Activated CD4-positive, alpha-beta T cell treated with anti-CD3 and anti-CD28 coated beads for 24 hours (primary cell): ENCODE measurements at places on chromosomes 7 and 10.

GRCh38 chr10:131998050-131998844, 16.5 kb upstream of the BNIP3 start:
- no peak for DNase-seq

DNA sequence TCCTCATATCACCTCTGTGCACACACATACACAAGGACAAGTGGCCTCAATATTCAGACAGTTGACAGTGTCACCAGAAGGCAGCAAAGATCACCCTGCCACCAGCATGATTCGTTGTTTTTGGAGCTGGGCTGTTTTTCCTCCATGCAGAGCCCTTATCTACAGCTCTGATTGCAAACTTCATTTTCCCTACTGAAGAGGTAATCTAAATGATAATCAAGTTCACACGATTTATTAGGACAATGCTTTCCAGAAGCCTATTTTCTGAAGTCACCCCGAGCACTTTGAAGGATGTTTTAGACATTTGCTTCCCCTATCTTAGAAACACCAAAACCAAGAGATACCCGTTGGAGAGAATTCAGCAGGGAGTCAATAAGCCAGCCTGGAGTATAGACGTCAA, 46.0 kb upstream of the ADAM12 start:
- no peak for DNase-seq

DNA sequence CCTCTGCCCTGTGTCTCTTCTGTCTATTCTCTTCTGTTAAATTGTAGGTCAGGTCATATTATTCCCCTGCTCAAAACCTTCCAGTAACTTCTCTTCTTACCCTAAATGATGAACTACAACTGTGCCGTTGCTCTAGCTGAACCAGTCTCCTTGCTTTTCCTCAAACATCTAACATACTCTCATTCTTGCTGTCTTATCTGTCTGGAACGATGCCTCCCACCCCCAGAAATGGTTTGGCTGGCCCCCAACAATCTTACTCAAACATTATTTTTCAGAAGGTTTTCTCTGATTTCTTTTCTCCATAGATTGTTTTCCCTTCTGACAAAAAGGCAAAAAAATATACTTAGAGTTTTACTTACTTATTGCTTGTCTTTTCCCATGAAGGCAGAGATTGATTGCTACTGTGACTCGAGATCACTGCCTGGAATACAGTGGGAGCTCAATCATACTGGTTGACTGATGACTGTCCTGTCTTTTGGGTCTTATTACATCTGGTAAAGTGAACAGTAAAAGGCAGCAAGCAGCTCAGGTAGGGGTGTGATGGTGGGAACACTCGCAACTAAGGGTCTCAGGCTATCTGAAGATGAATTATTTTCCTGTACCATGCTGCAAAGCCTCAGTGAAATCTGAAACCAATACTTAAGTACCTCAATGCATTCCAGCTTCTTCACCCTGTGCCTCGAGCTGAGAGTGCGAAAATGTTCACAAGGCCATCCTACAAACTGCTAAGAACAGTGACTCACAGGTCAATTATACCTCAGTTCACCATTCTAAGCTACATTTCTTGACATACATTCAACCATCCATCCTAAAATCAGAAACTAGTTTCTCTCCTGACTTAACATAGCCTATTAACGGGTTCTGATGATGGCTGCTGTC, 67.6 kb downstream of the DNMBP start:
- DNase-seq: no peak

DNA sequence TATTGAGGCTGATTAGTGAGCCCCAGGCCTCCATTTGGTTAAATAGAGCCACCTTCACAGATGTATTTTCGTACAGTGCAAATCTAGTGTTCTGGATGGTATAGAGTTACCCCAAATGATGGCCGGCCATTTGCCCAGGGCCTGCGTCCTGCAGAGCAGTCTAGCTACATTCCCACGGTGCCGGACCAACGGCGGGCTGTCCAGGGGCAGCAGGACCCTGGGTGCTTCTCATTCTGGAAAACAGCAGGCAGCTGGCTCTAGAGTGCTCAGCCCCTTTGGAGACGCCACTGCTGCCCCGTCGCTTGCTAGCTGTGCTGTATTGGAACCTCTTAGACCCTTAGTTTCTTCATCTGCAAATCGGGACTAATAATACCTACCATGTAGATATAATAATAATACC, 149.1 kb downstream of the RGS10 start:
- no peak for DNase-seq

GRCh38 chr7:117889611-117890010, 16.4 kb upstream of the CTTNBP2 start:
- no peak for DNase-seq

- DNase-seq: no peak
Observed at GRCh38 chr7:20053334-20054104, 163.7 kb downstream of the MACC1 start.

- DNase-seq: no peak
Observed at GRCh38 chr10:116186273-116186672, 86.7 kb downstream of the GFRA1 start.

DNA sequence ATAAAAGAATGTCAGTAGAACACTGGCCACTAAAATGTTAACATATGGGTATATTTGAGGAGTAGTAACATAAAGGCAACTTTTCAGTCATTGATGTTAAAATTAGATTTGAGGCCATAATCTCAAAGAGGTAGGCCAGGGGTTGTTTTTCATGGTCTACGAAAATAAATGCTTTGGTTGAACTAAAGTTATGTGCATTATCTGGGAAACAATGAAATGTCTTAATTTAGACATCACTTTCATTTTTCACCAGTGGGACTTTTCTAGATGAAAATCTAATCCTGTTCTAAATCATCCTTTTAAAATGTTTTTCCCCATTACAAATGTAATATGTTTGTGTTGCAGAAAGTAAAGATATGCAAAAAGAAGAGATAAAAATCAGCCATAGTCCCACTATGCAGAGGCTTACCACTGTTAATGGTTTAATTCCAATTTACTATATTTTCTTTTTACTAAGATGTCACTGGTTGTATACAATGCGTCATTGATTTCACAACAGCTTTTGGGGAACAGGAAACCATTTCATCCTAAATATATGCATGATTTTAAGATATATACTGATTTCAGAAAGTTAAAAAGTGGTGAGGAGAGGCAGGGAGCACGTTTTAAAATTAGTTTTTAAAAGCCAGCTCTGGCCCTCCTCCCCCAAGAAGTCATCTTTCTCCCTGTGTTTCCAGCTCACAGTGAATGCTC, 64.3 kb downstream of the ARID5B start:
- DNase-seq: no peak

- no peak for DNase-seq
Observed at GRCh38 chr10:98167191-98167590, 32.7 kb downstream of the R3HCC1L start.

DNA sequence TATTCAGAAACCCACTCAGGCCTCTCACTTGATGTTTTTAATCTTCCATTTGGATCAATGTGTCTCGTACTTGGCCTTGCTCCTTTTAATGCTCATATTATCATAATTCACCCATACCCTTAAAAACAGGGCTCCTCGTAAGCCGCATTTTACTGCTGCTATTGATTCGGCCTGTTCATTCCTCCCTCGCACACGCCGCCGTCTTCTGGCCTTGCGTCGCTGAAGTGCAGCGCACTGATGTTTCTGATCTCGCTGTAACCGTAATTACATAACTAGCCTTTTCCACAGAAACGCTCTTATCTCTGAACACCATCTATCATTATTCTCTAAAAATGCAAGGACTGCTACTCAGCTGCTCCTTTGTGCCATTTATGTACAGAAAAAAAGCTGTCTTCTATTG, 544.5 kb upstream of the FOXK1 start:
- DNase-seq: no peak

GRCh38 chr10:60073397-60073780, 167.0 kb upstream of the CCDC6 start:
- no peak for DNase-seq

GRCh38 chr10:14126697-14127440, 203.9 kb downstream of the FRMD4A start:
- DNase-seq: no peak

GRCh38 chr10:47320812-47321211, 1.4 kb upstream of the GDF2 start:
- DNase-seq: no peak

- no peak for DNase-seq
Observed at GRCh38 chr7:11681461-11681860, 150.5 kb downstream of the THSD7A start.

- no peak for DNase-seq
Observed at GRCh38 chr10:128985036-128985435, 482.0 kb upstream of the MGMT start.

DNA sequence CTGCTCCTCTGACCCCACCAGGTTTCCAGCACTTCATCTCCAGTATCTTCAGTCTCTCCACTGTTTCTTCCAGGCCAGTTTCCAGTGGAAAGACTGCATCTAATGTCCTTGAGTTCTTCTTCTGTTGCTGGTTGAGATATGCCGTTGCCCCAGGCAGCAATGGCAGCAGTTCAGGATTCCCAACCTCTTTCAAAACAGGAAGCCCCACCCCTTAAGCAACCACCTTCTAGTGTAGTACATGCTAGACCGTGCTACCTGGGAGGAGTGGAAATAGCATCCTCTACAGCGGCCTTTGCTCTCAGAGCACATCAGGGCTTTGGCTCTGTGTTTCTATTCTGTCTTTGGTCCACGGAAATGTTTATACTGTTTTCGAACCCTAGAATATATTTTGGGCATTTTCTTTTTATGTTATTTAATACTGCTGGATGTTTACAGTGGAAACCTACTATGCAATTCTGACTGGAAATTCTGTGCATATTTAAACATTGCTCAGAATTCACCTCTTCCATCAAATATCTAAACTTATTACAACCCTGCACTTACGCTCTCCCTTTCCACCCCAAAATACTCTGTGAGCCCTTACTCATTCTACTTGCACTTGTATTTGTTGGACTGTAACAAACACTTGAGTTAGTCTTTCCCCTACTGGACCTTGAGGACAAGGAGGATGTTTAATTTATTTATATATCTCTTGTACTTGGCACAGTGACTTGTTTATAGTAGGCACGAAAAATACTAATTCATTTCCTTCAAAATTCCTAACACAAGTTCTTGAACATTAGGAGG, 8.5 kb upstream of the BPGM start:
- DNase-seq: no peak

GRCh38 chr10:17125206-17125893, 4.3 kb downstream of the CUBN start:
- no peak for DNase-seq

DNA sequence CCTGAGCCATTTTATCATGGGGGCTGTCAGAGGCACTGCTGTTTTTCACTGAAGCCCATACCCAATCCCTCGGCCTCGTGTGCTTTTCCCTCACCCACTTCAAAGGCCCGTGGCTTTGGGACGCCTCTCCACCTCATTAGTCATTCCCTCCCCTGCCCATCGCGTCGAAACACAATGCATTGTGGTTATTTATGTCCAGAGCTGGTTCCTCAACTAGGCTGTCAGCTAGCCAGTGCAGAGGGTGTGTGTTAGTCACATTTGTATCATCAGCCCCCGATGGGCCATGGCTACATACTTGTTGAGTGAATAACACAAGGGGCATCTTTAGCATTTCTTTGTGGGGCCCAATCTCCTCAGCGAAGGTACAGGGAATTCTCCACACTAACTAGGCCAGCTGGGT, 3.8 kb upstream of the CRCP start:
- no peak for DNase-seq

DNA sequence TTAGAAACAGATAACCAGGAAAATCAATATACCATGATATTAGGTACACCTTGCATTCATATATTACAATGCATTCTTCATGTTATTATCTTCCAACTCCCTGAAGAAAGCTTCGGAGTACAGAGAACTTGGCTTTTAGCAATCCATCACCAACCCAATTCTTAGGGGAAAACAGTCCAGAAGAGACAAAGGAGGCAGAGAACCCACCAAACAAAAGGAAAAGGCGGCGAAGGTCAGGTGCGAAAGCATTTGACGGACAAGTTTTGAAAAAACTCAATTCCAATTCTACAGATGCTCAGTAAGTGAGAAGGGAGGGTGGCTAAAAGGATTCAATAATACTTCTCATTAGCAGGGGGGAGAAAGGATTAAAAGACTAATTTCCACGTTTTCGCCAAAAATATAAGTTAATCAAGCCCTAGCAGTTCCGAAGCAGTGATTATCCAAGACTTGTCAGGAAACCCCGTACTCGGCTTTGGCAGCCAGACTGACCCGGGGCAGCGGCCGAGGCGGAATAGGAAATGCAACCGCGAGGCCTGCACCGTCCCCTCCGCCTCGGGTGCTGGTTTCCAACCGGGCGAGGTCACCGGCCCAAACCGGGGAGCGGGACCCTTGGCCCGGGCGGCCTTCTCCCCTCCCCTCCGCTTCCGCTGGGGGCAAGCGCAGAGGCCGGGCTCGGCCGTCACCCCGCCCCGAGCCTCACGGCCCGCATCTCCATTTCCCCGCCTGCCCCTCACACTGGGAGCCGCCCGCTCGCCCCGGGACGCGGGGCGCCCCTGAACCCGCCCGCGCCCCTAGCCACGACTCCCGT, 747 bp downstream of the GDI2 start:
- DNase-seq: peak; percentile 21

- no peak for DNase-seq
Observed at GRCh38 chr7:152865011-152865410, 105.5 kb downstream of the ACTR3B start.

GRCh38 chr10:112724404-112724991, 225.5 kb upstream of the TCF7L2 start:
- no peak for DNase-seq

DNA sequence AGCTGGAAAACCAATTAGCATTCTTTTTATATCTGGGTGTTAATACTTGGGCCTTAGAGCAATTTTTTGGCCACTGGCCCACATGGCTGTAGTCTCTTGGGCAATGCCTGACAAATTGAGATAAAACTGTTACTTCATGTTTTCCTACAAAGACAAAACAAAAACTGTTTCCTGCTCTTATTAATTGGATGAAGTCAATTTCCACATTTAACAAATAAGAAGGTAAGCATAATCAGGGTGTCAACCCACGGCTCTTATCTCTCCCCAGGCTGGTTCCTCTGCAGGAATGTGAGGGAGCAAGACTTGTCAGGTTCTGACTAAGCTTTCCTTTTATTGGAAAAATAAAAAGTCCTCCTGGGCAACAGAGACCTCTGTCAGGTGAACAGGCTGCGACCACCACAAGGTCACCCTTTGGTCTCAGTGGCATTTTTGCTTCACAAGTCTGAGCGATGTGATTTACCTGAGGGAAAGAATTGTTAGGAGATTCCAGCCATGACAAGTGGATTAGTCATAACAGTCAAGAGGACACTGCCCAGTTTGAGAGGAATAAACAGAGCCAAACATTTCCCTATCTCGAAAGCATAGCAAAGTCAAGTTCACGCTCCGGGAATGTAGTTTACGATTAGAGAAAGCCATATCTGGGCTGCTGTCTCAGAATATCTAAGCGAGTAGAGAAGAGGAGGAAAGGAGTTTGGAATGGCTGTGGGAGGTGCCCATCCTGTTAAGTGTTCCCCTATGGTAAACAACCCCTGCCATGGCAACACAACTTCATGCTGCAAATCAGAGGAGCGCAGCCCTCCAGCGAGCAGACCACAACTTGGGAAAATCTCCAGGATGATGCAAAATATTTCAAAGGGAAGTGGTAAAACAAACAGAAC, 144.4 kb downstream of the TES start:
- no peak for DNase-seq
